Kidney (tissue), 22 donors: ENCODE measurements at places on chromosomes 1 and 21. TPM values are rescaled to one million over a fixed set of nuclear protein-coding genes. Genes with fewer than 3 reads are reported as not detected.

Gene KIF14
- polyA plus RNA-seq = not detected

Gene AK5
- 2.5 TPM for polyA plus RNA-seq

Gene FRRS1
- 1.0 TPM for polyA plus RNA-seq

Gene OR6N2
- polyA plus RNA-seq = not detected

Gene USH2A
- polyA plus RNA-seq = not detected

DNA sequence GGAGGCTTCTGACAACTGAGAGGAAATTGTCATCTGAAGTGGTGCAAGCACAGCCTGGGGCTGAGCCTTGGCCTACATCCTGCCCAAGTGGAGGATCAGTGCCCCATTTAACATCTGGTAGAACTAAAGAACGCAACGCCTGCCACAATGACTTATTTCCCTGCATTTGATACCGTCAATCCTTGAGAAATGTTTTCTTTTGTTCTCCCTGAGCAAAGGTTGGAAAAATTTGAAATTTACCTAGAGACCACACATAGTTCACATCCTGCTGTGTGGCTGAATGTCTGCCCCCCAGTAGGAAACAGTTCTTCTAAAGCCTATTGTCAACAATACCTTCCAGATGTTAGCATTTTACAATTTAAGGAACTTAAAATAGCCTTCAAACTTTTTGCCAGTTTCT lies 5.6 kb upstream of the RGS4 start:
- DNase-seq = no peak

DNA sequence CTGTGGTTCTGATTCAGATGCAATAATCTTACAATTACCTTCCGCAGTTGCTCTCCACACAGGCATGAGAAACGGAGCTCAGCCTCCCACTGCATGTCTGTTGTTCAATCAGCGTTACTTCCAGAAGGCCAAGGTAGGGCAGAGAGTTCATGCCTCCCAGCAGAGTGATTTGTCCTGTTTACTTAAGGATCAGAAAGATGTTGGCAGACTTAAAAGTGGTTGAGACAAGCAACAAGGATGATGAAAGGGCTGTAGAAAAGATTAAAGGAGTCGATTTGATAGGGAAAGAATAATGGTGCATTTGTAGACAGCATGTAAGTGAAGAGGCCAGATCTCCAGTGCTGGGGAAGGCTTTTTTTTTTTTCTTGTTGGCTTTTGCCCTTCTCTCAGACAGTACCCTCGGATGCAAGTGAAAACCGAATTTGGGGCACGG lies 26.6 kb downstream of the ARMH1 start:
- DNase-seq = peak; percentile 79

DNA sequence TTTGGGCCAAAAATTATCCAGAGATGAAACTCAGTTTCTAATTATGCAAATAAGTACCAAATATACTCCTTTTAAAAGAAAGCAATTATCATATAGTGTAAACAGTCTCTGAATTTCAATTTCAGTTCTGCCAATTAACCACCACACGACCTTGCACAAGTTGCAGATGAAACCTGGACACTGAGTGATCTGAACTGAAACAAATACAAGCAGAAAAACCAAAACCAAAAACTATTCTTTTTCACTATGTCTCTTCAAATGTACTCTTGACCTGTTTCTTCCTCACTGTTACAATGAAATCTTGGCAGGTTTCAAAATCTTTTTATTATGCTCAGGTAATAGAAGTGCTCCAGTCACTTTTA lies 79.2 kb downstream of the TYW3 start:
- DNase-seq = no peak

DNA sequence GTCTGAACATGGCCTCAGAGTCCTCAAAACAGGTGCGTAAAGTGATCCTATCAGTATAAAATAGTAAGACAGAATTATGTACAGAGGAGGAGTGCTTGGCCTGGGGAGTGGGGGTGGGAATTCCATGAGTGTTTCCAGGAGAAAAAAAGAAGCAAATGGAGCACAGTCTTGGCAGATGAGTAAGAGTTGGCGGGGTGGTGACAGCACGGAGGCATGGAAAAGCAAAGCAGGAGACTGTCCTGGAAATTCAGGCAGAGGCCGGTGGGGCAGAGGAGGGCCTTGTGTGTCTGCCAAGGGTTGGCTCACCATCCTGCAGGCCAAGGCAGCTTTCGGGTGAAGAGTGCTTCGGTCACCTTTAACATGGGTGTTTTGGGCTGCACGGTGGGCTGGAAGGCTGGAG lies 63.4 kb downstream of the OPTC start:
- no peak for DNase-seq

GRCh38 chr1:168833362-168833761 lies 104.4 kb upstream of the DPT start:
- no peak for DNase-seq

DNA sequence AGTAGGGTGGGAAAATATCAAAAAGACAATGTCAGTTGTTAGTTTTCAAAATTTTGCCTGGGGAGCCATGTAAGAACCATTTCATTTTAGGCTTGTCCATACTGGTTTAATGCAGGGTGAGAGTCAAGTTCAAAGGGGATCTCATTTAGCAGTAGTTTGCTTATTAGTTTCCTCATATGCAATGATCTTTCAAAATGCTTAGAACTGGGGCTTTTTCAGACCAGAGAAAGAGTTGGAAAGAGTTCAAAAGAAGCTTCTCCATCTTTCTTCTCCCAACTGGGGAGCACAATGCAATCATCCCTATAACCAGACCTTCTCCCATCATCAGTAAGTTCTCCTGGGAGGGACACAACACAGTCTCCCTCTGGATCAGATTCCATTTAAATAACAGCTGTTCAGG lies 16.5 kb upstream of the SLC30A1 start:
- no peak for DNase-seq

DNA sequence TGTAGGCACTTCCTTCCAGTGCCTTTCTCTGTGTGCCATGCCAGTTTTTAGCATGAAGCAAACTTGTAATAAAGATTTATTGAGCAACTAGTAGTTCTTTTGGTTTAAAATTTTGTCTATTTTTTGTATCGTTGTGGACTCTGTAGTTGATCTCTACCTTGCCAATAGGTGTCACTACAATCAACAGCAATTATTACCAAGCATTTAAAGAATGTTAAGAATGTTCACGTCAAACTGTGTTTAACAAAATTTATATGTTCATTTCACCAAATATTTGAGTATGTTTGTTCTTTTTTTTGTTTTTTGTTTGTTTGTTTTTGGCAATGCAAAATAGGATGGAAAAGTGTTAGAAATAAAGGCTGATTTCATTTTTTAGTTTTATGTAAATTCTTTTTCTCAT lies 208.1 kb downstream of the PATJ start:
- no peak for DNase-seq

DNA sequence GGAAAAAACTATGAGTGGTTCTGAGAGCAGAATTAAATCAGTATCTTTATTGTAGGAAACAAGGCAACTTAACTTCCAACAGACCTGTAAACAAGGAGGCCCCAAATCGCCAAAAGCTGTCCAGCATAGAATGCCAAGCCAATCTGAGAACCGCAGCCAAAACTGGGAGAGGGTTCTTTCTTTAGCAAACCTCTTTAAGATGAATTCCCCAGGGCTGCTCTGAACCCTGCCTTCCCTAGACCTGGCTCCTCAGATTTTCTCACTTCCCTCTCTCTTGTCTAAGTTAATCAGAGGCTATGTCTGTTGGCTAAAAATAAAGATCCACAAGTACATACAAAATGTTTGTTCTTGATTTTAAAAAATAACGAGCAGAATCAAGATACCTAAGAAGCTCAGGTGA lies 141.4 kb downstream of the SMYD3 start:
- DNase-seq = no peak
